ENCODE measurements at places on chromosomes 2 and 18.

GRCh38 chr2:168315331-168316072 is 68.1 kb upstream of the STK39 start:
- no peak for DNase-seq

- no peak for DNase-seq
These were observed 370.3 kb upstream of the LINC00305 start for GRCh38 chr18:64519201-64519600.

DNA sequence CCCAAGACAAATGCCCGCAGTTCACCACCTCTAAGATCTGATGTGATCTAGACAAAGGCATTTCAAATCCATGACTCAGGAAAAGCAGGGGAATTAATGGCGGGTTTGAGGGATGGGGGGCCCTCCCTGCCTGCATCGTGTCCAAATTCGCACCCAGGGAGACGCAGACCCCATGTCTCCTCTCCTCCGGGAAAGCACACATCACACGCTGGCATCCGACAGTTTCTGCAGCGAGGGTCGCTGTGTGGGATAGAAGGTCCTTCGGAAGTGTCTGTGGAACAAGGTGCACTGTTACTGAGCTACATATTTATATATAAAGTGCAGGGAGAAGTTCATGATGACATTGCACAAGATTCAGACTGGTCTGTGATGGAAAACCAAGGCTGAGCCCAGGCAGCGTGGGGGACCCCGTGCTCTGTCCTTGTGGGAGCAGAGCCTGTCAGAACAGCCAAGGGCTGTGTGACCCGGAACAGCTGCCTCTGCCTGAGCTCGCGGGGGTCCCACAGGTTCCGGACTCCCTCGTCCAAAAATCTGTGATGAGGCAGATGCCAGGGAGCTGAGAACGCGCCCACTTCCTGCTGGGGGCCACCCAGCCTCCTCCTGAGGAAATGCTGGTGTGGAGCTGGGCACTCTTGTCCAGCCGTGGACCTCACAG is 82.3 kb upstream of the CTDP1 start:
- no peak for DNase-seq

- DNase-seq = no peak
These were observed 37.2 kb upstream of the SNED1 start for GRCh38 chr2:240960971-240961876.

DNA sequence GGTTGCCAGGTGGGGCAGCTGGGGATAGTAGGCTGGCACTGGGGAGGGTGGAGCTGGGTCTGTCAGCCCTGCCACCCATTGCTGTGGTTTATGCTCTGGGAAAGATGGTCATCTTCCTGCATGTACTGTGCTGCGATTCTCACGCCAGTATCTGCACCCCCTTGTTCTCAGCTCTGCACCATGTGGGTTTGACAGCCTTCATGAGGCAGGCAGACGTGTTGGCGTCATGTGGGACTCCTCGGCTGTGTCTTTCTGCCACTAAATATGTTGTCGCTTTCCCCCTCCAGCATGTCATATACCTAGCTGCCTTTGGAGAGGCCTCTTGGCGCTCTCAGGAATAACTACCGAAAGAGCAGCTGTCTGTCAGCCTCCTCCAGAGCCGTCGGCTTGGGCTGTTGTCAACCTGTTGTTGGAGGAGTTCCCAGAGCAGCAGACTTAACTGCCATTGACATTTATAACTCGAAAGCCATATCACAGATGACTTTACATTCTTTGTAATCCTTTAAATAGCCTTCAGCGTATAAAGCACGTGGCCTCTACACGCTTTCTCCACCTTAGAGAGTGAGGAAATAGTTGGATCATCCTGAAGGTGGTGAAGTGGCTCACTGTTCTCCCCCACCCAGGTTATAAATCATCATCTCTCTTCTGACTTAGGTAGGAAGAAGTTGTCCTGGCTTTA is 80.4 kb upstream of the MGAT5 start:
- DNase-seq = no peak

- no peak for DNase-seq
These were observed 163.4 kb upstream of the ZFP36L2 start for GRCh38 chr2:43389581-43390466.

DNA sequence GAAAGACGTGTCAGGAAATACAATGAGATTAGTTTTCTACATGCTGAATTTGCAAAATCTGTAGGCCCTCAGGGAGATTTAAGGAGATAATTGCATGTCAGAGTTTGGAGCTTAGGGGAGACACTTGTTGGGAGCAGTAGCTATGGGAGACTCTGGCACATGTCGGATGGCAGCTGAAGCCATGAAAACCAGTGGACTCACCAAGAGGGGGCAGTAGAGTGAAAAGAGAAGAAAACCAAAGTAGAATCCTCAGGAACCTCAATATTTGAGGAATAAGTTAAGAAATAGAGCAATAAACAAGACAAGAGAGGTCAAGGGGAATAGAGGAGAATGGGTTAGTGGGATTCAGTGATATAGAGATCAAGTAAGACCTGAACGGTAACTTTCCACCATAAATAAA is 24.8 kb downstream of the RUFY4 start:
- no peak for DNase-seq

GRCh38 chr2:30113617-30114293 is 33.1 kb upstream of the YPEL5 start:
- no peak for DNase-seq

DNA sequence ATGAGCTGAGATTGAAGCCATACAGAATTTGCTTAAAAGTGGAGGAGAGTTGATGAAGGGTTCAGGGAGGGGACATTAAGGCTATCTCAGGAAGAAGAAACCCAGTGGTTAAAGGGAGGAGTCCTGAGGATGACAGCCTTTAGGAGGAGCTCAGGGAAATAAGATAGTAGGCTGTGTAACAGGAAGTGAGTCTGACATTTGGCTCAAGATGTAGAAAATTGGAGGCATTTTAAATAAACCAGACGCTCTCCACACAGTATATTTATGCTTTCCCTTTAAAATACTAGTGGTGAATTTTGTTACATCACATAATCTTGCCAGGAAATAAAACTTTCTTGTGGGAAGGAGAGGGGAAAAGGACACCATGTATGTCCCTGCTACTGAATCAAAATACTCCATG is 11.6 kb downstream of the KCNH7 start:
- no peak for DNase-seq

DNA sequence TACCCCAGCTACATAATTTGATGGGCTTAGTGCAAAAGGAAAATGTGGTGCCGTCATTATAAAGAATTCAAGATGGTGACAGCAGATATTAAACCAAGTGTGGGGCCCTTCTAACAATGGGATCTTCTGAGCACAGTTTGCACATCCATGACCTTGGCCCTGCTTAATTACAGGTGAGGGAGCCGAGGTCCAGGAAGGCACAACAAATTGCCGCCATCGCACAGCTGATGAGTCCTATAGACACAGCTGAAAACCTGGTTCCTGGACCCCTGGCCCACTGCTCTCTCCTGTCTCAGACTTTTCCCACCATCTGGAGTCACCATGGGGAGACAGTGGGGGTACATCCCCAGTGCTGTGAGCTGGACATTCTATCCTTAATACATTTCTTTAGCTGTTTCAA is 95.8 kb upstream of the MAP4K3 start:
- no peak for DNase-seq

DNA sequence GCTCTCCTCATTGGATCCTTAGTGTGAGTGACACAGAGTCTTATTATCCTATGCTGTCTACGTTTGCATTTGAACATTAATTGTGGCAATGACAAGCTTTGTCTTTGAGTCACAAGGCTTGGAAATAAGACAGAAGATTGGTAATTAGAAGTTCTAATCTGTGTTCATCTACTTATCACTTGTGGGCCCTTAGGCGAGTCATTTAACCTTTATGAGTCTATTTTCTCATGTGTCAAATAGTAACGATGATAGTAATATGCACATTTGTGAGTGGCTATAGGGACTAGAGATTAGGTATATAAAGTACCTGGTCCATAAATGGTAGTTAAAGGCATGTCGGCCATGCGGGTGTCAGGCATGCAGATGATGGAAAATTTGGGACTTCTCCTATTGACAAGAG is 105.6 kb upstream of the NABP1 start:
- no peak for DNase-seq

DNA sequence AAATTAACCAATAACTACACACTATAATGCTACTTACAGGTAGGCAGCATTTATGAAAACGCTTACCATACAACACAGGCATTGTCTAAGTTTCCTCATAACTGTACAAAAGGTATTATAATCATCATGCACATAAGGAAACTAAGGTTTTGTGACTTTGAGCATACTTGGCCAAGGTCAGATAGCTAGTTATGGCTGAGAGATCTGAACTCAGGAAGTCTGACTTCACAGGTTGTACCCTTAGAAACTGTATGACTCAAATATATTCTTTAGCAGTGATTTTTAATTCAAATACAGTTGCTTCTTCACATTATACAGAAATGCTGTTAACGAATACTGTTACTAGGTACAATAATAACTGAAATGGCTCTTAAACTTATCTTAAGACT is 89.3 kb downstream of the TRIP12 start:
- no peak for DNase-seq

DNA sequence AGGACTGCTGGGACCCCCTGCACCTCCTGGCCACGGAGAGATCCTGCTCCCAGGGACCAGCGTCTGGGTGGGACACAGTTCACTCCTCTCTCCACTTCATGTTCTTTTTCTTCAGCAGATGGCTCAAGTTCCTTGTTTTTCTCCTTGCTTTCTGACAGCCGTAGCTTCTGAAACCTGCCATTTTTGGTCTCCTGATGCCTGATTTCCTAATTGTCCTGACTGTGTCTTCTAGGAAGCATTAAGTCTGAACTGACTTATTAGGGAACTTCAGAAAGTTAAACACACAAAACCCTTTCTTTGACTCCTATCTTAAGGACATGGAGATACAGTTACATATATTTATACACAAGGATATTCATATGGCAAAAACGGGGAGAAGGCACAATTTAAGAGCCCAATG is 22.7 kb downstream of the CNNM4 start:
- DNase-seq = no peak

Measured in stimulated activated naive CD4-positive, alpha-beta T cell treated with Interleukin-2 at 50 U/mL for 16 hours (primary cell).